HTR-8/SVneo (cell line): ENCODE measurements at places on chromosomes 16 and 17.
A peak's percentile ranks its signal among the peaks of the same experiment; 100 is the strongest.

GRCh38 chr17:49557312-49558024, 18.2 kb upstream of the NXPH3 start:
- DNase-seq, result peak; percentile 74

DNA sequence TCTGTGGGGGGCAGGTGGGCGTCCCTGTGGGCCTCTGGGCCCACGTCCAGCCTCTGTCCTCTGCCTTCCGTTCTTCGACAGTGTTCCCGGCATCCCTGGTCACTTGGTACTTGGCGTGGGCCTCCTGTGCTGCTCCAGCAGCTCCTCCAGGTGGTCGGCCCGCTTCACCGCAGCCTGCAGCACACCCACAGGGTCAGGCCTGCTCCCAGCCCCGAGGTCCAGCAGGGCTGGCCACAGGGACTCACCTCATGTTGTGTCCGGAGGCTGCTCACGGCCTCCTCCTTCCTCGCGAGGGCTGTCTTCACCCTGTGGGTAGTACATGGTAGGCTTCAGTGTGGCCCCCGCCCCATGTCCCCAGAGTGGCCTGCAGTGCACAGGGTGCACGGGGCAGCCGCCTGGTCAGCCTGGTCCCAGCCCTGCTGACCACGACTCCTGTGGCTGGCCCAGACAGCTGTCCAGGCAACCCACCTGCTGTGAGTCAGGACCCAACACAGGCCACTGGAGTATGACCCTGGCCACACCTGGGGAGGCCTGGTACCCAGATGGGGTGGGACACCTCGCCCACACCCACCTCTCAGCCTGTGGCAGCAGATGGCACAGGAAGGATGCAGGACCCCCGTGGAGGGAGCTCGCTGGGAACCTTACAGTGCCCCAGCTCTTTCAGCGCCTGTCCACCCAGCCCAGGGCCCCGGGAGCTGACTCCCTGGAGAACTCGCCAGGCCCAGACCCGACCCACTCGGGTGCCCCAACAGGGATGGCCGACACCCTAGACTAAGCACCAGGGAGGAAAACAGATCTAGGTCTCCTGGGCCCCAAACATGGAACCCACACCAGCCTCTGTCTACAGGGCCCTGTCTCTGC, 23.9 kb upstream of the AATK start:
- no peak for DNase-seq

DNA sequence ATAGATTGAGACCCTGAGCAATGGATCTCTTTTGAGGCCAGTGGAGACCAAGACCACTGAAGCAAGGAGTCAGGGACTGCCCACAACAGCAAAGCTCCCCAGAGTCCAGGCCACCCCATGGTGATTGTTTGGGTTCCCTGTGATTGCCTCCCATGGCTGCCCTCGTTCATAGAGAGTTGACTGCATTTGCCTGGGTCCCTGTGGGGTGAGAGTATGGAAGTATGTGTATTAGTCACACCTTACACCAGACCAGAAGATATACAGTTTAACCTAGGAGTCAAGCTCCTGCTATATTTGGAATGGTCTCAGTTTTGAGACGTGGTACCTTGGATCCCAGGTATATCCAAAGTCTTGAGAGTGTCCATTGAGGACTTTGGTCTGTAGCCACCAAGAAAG, 20.2 kb downstream of the HLF start:
- no peak for DNase-seq

GRCh38 chr16:23072084-23072599, 77.1 kb downstream of the USP31 start:
- DNase-seq, result no peak

GRCh38 chr17:44747566-44747965, 11.2 kb upstream of the ADAM11 start:
- no peak for DNase-seq

- no peak for DNase-seq
These were observed 25.5 kb downstream of the GP2 start for GRCh38 chr16:20301840-20302239.

DNA sequence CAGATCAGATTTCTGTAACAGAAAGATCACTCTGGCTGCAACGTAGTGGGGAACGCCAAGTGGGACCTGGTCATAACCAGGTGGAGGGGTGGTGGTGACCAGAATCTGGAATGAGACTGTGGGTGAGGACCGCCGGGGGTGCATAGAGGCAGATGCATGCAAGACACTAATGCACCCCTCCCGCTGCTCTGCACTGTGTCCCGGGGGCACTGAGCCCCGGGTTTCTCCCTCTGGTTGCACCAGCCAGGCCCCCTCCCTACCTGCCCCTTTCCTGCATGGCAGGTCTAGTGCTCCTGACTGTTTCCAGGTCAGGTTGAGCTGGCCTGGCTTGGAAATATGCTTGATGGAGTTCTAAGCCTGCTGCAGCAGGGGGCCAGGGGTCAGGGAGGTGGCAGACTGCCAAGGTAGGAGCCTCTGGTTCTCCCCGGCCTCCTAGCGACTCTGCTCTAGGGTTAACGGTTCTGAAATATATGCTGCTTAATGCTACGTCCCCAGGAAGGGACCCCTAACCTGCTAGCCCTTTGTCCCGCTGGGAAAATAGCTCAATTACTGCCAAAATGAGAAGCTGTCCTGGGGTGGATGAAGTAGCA, 94.3 kb downstream of the SDK2 start:
- DNase-seq, result no peak

- no peak for DNase-seq
These were observed 210.2 kb downstream of the MSI2 start for GRCh38 chr17:57466521-57466920.

GRCh38 chr17:1830288-1830687, 483 bp downstream of the RPA1 start:
- peak; percentile 29 for DNase-seq

GRCh38 chr17:27573548-27573947, 57.4 kb upstream of the LGALS9 start:
- no peak for DNase-seq

DNA sequence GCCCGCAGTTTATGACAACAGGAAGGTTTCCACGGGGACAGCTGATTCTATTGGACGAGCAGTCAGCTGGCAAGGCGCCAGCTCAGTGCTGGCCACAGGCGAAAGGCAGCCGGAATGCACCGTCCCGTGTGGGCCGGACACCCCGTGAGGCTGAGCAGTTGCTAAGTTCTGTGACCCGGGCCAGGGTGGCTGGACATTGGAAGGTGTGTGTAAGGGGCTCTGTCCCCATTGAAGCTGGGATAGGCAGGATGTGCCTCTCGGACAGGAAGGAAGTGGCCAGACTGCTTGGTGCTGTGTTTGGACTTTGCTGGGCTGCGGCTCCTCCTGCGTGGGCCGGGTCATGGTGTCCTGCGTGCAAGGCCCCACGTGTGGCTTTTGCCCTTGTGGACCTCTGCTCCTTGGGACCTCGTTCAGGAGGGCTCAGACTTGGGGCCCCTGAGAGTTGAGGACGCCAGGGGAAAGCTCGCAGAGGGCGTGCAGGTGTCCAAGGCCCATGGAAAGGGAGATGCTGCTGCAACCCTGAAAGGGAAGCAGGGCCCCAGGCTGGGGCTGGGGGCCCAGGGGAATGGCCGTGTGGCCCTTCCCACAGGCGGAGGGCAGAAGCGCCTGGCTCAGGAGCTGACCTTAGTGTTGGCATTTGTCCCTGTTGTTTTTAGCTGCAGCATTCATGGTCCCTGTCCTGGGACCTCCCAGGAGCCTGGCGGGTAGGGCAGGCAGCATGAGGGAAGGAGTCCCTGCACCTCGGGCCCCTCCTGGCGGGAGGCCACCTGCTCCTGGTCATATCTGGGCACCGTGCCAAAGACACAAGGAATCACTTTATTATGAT, 10.0 kb downstream of the BAIAP2 start:
- DNase-seq, result no peak

- DNase-seq, result no peak
These were observed 28.4 kb upstream of the GLG1 start for GRCh38 chr16:74635303-74635702.

- DNase-seq, result no peak
These were observed 2.5 kb upstream of the HEATR9 start for GRCh38 chr17:35870906-35871819.

DNA sequence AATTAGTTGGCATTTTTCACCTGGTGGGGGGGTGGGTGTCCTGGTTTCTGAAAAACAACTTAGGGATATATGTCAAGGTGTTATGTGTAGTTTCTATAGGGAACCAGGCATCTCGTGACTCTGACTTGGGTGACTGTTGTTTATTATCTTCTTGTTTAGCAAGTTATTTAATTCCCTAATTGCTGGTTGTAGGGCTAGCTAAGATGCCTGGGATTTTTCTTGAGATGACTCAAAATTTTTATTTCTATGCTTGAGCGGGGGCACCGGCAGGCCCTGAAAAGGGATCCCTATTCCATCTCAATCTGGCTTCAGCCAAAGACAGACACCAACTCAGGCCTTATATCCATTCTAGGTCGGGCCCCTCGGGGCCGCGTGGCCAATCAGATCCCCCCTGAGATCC, 3.2 kb downstream of the DPH1 start:
- DNase-seq, result no peak

DNA sequence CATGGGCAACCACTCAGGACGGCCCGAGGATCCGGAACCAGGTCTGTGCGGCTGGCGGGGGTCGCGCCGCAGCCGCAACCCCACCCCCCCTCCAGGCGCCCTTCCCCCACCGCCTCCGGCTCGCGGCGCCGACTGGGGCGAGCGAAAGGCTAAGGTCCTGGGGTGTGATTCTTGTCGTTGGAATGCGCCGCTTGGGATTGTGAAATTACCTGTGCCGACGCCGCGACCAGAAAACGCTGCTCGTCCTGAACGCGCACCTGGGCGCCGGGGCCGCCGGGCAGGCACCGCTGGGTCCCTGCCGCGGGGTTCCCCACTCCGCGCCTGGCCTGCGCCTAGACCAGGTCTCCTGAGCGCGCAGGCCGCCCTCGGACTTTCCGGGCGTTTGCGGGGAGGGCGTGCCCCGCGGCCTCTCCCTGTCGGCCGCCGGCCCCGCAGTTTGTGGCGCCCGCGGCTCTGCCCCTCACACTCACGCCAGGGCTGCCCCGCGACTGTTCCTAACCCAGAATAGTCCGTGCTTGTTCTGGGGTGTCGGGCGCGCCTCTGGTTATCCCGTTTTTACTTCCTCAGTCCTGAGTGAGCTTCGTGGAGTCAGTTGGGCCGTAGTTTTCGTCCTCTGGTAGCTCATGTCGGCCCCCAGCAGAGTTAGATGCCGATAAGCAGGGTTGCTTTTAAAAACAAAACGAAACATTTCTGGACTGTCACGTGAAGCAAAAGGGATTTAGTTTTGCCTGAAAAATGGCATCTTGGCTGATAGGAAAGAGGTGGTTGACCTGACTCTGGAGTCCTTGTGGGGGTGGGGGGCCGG, 147.2 kb downstream of the SPECC1 start:
- peak; percentile 43 for DNase-seq

DNA sequence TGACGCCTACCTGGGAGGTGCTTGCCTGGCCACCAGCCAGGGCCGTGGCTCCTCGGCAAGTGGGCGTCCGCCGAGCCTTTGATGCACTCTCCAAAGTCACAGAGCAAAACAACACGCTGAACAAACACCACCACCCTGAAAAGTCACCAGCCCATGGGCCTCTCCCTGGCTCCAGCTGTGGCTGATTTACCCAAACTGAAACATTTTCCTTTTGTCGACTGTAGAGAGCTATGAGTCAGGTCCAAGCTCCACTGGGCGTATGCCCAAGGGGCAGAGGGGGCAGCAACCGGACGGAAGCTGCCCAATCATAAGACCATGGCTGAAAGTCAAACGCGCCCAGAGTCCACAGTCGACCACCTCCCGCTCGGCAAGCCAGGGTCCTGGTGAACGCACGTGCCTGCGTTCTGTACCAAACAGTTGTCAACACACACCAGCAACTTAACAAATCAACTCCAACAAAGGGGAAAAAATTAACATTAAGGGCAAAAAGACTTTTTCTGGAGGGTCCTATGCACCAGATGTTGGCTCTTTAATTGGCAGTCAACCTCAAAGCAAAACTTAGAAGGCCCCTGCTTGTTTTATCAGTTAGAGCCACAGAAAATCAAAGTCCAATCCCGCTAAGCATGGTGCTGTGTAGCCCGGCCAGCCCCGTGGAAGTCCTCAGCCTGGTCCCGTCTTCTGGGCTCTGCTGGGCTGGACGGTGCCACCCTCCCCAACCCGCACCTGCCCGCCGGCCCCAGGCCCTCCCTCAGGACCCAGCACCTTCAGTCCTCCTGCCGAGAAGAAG, 47.3 kb downstream of the TBC1D16 start:
- no peak for DNase-seq

GRCh38 chr17:9409878-9410277, 165.7 kb downstream of the STX8 start:
- DNase-seq, result no peak

DNA sequence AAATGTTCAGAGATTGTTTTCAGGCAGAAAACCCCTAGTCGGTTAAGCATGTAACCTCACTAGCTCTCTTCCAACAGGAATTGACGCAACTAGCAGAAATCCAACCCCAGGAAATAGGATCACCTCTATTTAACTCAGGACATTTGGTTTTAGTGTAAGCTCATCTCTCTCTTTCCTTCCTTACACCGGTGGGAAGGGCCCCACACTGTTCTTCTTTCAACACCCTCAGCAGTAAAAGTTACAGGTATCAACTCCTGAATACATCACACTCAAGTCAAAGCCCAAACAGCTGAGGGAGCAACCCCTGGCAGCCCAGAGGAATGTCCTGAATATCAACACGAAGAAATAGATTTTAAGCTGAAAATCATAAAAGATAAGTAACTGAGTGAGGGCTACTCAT, 191.2 kb upstream of the KIF2B start:
- no peak for DNase-seq

DNA sequence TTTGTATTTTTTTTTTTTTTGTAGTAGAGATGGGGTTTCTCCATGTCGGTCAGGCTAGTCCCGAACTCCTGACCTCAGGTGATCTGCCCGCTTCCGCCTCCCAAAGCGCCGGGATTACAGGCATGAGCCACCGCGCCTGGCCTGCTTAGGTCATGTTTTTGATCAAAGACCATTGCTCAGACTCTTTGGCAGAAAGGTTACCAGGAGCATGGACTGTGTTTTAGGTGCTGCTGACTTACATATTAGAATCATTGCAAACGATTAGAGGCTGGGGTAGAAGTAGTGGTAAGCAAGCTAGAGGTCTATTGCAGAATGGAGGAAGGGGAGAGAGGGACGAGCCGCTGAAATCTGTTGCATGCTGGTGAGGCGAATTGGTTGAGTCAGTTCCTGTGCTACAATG, 79.8 kb downstream of the TANGO6 start:
- no peak for DNase-seq

DNA sequence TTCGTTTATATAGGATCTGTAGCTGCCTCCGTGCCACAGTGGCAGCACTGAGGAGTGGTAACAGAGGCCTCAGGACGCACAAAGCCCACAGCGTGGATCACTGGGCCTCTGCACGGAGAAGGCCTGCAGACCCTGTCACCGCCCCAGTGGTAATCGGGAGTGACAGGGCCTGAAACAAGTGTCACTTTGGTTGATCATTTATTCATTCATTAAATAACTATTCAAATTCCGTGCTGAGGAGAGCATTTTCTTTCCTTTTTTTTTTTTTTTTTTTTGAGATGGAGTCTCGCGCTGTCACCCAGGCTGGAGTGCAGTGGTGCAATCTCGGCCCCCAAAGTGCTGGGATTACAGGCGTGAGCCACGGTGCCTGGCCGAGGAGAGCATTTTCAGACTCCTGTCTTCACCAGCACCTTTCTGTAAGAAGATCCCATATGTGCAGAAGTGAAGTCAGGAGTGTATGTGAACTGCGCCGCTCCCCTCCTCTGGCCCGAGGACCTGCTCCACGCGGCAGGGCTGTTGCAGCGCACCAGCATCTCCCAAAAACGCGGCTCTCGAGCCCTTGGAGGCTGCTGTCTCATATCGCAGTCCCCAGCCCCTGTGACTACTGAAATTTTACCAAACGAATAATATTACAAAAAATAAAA, 44.9 kb upstream of the TRAP1 start:
- no peak for DNase-seq

GRCh38 chr17:3983606-3984484, 19.6 kb upstream of the ATP2A3 start:
- DNase-seq, result peak; percentile 69

- no peak for DNase-seq
These were observed 3.1 kb downstream of the ERI2 start for GRCh38 chr16:20803192-20803560.
